ENCODE measurements at places on chromosomes 7 and 10. TPM values are rescaled to one million over a fixed set of nuclear protein-coding genes. Genes with fewer than 3 reads are reported as not detected.

- DNase-seq = no peak
Measured at GRCh38 chr10:118698421-118698820, 56.3 kb downstream of the CACUL1 start.

GRCh38 chr10:11165591-11166543 lies 148.2 kb downstream of the CELF2 start:
- no peak for DNase-seq

GRCh38 chr10:29603223-29603896 lies 31.4 kb downstream of the SVIL start:
- no peak for DNase-seq

- no peak for DNase-seq
Measured at GRCh38 chr7:129642871-129643549, 31.5 kb downstream of the NRF1 start.

DNA sequence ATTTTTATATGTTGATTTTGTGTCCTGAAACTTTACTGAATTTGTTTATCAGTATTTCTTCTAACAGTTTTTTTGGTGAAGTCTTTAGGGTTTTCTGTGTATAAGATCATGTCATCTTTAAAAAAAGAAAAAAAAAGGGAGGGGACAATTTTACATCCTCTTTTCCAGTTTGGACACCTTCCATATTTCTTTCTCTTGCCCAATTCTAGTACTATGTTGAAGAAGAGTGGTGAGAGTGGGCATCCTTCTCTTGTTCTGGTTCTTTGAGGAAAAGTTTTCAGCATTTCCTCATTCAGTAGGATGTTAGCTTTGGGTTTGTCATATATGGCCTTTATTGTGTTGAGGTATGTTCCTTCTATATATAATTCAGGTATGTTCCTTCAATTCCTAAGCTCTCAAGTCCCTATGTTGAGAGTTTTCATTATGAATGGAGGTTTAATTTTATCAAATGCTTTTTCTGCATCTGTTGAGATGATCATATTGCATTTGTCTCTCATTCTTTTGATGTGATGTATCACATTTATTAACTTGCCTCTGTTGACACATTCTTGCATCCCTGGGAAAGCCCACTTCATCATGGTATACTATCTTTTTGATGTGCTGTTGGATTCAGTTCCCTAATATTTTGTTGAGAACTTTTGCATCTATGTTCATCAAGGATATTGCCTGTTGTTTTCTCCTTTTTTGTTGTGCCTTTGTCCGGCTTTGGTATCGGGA lies 12.1 kb downstream of the TAS2R40 start:
- no peak for DNase-seq

DNA sequence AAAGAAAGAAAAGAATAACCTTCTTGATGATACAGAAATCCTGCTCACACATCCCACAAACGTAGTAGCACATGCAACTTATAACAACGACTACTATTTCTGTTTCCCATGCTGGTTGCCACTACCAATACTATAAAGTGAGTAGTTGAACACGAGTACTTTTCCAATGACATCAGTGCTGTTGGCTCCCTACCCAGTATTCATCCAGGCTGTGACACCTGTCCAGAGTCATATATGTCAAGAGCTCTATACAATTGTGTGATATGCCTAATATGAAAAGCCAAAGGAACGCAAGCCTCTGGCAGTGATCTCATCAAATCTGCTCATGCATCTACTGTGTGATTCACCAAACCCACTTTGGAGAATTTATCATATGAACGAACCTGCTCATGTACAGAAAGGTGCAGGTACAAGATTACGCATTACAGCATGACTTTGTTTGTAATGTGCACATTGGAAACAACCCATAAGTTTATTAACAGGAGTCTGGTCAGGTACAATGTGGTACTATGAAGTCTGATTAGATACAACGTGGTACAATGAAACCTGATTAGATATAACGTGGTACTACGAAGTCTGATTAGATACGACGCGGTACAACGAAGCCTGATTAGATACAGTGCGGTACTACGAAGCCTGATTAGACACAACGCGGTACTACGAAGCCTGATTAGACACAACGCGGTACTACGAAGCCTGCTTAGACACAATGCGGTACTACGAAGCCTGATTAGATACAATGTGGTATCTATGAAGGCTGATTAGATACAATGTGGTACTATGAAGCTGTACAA lies 5.8 kb upstream of the ITIH5 start:
- DNase-seq = no peak

DNA sequence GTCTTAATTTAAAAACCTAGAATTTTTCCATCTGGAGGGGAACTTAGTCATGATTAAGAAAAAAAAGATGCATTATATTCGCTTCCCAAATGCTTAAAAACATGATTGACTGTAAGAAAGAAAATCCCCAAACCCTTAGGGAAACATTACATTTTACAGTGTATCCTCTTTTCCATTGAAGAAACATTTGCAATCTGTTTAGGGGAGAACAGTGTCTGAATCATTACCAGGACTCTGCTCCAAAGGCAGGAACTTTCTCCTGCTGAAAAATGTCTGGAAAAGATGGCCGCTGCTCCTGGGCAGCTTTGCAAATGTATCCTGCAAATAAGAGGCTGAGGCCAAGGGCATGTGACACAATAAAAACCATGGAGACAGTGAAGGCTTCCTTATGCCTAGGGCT lies 173.7 kb downstream of the BUB3 start:
- DNase-seq = no peak

GRCh38 chr10:77784856-77785255 lies 141.7 kb downstream of the DLG5 start:
- DNase-seq = no peak

DNA sequence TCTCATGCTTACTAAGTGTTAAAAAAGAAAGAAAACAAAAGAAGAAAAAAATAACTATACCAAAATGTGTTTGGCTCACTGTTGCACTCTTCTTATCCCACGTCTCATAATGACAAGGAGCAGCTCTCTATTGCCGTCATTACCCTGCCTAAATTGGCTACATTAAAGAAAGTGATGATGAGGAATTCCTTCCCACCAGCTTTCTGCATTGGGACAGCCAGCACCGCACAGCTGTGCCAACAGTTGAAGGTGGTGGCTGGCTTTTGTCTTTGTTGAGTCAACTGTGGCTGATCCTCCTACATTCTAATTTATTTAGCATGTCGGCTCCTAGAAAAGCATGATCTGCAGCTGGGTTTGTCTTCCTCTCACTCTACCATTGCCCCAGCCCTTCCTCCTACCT lies 751.8 kb downstream of the KCNMA1 start:
- no peak for DNase-seq

- no peak for DNase-seq
Measured at GRCh38 chr7:95578299-95578855, 17.9 kb downstream of the PDK4 start.

DNA sequence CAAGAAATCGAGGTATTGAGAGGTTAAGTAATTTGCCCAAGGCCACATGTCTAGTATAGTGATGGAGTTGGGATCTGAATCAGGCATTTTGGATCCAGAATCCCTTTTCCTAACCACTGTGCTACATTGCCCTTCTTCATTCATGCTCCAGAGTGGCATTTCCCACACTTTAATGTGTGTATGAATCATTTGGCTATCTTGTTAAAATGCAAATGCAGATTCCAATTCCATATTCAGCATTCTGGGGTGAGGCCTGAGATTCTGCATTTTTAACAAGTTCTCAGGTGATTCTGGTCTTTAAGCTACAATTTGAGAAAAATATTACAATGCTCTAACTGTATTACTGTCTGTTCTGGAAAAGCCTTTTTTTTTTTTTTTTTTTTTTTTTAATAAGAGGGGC lies 631.3 kb downstream of the PHTF2 start:
- no peak for DNase-seq

GRCh38 chr7:40057292-40057691 lies 77.1 kb downstream of the MPLKIP start:
- no peak for DNase-seq

- no peak for DNase-seq
Measured at GRCh38 chr10:113520261-113520660, 32.6 kb upstream of the HABP2 start.

GRCh38 chr7:3143869-3144775 lies 100.5 kb upstream of the CARD11 start:
- DNase-seq = no peak

- DNase-seq = no peak
Measured at GRCh38 chr10:17162828-17163227, 33.2 kb upstream of the CUBN start.

DNA sequence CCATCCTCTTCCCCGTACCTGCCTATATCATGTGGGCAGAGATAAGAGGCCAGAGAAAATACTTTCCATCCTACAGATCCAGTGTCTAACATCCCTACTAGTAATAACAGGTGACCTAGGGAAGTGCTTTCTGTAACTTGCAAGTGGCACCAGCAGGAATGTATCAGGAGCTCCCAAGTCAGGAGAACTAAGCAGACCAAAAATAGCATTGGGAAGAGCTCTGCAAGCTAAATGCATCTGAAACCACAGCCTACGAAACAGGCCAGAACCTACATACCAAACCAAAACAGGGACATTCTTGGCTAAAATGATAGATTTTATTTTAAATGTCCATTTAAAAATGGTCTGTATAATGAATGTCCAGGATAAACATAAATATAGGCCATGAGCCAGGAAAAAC lies 680.8 kb downstream of the PHTF2 start:
- no peak for DNase-seq

GRCh38 chr10:132826524-132827422 lies 40.8 kb upstream of the NKX6-2 start:
- no peak for DNase-seq

DNA sequence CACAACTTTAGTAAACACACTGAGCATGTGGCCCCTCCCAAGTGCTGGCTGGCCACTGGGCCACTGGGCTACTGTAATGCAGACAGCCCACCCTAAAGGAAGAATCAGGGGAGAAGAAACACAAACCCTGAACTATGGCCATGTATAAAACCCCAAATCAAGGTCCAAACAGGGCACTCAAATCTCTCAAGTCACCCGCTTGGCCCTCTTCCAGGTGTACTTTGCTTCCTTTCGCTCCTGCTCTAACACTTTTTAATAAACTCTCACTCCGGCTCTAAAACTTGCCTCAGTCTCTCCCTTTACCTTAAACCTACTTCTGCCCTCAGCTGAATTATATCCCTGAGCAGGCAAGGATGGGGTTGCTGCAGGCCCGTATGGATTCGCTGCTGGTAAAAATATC lies 72.6 kb downstream of the TPK1 start:
- DNase-seq = no peak

DNA sequence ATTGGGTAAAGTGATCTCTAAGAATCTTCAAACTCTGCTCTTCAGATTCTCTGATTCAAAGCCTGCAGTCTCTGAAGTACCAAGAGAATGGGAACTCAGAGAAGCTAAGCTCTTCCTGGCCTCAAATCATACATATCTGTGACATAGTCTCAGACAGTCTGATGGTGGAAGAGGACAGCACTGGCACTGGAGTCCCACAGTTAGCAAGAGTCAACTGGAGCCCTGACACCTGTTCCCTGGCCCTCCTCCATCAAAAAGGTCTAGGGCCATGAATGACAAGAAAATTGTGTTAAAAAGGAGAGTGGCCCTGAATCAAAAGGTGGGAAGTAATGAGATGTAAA lies 37.7 kb downstream of the PRSS2 start:
- no peak for DNase-seq

DNA sequence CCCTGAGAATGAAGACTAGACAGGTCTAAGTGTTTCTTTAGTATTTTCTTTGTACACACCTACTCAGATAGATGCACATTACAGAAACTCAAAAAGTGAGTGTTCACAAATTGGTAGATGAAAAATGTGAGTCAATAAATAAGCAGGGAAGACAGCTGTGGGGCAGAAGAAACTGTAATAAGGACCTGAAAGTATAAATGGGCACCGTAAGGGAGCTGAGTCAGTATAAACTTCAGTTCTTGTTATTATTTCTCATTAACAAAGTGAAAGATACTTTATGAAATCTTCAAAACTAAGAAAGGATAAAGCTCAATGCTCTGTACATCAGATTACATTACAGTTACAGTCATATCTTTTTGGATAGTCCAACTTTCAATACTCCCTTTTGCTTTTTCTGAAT lies 2.5 kb downstream of the MTPN start:
- no peak for DNase-seq

DNA sequence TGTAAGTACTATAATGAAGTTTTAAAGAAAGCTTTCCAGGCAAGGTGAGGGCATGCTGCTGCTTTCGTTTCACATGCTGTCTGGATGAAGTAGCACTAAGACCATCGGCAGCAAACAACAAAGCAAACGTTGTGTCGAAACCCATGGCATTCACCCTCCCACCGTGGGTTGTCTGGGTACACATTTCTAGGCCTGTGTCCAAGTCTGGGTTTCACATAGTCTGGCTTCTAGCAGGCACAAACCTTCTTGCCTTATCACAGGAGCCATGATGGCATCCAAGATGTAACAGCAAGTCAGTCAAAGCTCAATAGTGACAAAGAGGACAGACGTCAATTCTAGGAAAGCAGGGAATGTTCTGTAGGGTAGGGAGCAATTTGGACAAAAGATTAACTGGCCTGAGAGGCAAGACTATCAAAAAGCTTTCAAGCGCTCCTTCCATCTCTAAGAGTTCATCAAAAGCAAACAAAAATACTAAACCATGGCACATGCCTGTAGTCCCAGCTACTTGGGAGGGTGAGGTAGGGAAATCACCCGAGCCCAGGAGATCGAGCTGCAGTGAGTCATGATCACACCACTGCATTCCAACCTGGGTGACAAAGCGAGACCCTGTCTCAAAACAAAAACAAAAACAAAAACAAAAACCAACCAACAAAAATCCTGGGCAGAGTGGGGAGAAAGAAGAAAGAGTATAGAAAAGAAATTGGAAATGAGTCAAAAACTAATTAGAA lies 42.7 kb downstream of the PAXIP1 start:
- no peak for DNase-seq

GRCh38 chr7:99096124-99096887 lies 47.6 kb downstream of the SMURF1 start:
- no peak for DNase-seq

- no peak for DNase-seq
Measured at GRCh38 chr7:122717356-122718089, 14.8 kb upstream of the RNF148 start.

FMC1 gene
- 29.0 TPM for polyA plus RNA-seq

RINT1 gene
- 28.9 TPM for polyA plus RNA-seq

ST8SIA6 gene
- polyA plus RNA-seq = 2.2 TPM

HABP2 gene
- polyA plus RNA-seq = 0.55 TPM

UBE2D4 gene
- 22.8 TPM for polyA plus RNA-seq

OR13A1 gene
- polyA plus RNA-seq = 0.13 TPM

CLEC2L gene
- polyA plus RNA-seq = 0.61 TPM

GALNT11 gene
- 119 TPM for polyA plus RNA-seq

BRI3 gene
- 128 TPM for polyA plus RNA-seq

ITPRID1 gene
- not detected for polyA plus RNA-seq

ELFN1 gene
- polyA plus RNA-seq = 11.7 TPM

LIPM gene
- polyA plus RNA-seq = 0.13 TPM

FBH1 gene
- 69.0 TPM for polyA plus RNA-seq

CBLL1 gene
- 29.9 TPM for polyA plus RNA-seq

TSPAN15 gene
- 56.4 TPM for polyA plus RNA-seq

COL17A1 gene
- 0.32 TPM for polyA plus RNA-seq

Data from left renal cortex interstitium (tissue), 4 donors.